ENCODE measurements at places on chromosomes 7 and 10.
A peak's percentile ranks its signal among the peaks of the same experiment; 100 is the strongest.

GRCh38 chr10:118927321-118927720 is 102.2 kb upstream of the NANOS1 start:
- DNase-seq = no peak

DNA sequence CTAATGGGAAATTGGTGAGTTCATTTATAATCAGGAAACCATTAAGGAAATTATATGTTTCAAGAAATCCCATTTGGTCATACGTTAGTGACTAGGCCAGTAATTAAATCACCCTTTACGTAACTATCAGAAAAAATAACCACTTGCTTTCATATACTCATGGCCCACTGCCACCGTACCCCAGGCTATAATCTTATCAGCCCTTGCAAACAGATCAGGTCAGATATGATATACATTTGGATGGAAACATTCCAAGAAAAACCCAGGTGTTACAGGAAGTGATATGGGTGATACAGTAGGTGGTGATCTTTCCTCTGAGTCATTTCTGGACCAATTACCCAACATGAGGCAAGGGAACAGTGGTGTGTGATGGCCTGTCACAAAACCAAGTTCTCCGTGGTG is 481.0 kb upstream of the SEMA3A start:
- DNase-seq = no peak

GRCh38 chr7:7565018-7565680 is 1.5 kb upstream of the MIOS start:
- no peak for DNase-seq

GRCh38 chr7:51038573-51038972 is 255.9 kb upstream of the GRB10 start:
- no peak for DNase-seq

- no peak for DNase-seq
Measured at GRCh38 chr7:20601121-20601520, 14.3 kb upstream of the ABCB5 start.

DNA sequence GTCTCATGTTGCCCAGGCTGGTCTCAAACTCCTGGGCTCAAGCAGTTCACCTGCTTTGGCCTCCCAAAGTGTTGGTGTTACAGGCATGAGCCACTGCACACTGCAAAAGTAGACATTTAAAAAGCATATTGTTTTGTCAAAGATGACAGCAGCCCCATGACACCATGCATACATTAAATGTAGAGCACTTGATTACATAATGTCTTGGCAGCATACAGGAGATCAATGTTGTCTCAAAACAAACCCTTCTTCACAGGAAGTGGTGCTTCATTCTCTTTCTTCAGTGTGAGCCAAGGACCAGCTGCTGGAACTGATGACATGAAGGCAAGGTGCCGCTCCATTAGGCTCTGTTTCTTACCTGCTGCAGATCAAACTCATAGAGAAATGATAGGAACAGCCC is 218.4 kb downstream of the KLF6 start:
- DNase-seq = no peak

DNA sequence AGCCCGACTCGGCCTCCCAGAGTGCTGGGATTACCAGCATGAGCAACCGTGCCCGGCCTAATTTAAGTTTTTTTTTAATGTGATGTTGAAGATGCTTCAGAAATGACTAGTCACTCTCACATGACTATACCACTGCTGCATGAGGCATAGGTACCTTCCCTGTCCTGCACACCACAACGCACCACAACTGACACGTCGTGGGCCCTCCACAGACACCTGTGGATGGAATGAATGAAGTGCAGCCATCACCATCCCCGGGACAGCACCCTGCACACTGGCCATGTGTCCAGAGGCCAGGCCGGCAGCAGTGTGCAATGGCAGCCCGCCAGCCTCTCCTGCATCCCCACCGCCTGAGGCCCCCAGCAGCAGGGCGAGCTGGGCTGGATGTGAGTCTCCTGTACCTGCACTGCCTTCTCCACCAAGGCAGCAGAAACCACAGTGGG is 55.1 kb downstream of the VOPP1 start:
- DNase-seq = peak; percentile 58

DNA sequence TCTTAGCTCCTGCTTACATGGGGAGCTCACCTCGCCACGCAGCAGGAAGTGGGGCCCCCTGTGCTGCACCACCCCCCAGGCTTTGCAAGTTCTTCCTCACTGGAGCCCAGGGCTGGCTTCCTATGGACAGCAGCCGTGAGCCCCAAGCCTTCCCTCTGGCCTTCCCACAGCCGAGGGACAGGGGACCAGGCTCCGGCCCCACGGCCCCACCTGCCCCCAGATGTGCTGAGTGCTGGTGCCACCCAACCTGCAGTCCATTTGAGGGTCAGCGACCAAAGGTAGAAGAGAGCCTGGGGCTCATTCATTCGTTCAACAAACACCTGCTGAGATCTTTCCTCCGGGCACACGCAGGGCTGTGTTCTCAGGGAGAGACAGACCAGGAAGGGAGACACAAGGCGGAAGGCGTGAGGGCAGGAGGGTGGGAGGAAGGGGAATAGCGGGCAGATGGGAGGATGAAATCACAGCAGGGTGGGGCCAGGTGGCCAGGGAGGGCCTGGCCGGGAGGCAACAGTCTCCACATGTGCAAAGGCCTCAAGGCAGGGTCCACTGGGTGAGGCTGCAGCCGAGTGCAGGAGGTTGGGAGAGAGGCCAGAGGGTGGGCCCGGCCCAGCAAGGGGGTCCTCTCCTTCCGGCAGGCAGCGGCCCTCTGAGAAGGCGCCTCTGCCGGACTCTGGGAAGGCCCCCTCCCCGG is 100.1 kb downstream of the FOXL3 start:
- peak; percentile 25 for DNase-seq

GRCh38 chr10:10178476-10178875 is 839.2 kb upstream of the CELF2 start:
- DNase-seq = no peak
